Urinary bladder (tissue), 4 donors: ENCODE measurements at places on chromosomes 7 and 10. TPM values are rescaled to one million over a fixed set of nuclear protein-coding genes. Genes with fewer than 3 reads are reported as not detected.

SYNPO2L gene
- polyA plus RNA-seq: 0.06 TPM

GRCh38 chr7:96127746-96128145 is 194.2 kb downstream of the SLC25A13 start:
- no peak for DNase-seq

CCL26 gene
- polyA plus RNA-seq: 1.1 TPM

DNA sequence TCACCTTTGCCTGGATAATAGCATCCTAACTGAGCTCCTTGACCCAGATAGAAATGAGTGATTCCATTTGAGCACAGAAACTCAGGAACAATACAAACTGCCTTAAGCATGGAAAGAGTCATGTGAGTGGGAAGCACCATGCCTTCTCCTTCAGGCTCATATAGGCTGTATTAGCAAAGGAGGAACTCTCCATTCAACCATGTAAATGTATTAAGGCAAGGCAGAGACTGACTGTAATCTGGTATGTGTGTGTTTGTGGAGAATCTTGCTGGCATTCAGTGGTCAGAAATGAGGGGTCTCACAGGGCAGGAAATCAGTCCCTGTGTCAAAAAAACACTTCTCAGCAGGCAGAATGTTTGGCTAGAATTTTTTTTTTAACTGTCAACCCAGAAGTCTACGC is 40.2 kb downstream of the COA1 start:
- DNase-seq: no peak

DNA sequence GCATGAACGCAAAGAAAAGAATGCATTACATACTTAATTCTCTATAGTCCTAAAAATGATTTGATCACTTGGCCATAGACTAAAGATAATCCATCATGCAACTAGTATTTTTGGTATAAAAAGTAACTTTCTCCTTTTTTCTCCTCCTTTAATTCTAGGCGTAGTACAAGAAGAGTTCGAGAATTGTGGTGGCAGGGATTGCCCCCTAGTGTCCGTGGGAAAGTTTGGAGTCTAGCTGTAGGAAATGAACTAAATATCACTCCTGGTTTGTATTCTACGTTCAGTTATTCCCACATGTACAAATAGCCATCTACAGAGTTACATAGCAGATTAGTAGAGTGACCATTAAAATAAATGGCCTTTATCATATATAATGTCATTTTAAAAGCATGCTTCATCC is 45.5 kb upstream of the HELLS start:
- DNase-seq: no peak

GALNT17 gene
- polyA plus RNA-seq: 45.8 TPM

GRCh38 chr10:108775911-108776475 is 1147.3 kb downstream of the XPNPEP1 start:
- no peak for DNase-seq

PKD1L1 gene
- polyA plus RNA-seq: 0.19 TPM

SUMF2 gene
- 104 TPM for polyA plus RNA-seq

- DNase-seq: no peak
These were observed 28.5 kb downstream of the RET start for GRCh38 chr10:43105102-43105955.

DNA sequence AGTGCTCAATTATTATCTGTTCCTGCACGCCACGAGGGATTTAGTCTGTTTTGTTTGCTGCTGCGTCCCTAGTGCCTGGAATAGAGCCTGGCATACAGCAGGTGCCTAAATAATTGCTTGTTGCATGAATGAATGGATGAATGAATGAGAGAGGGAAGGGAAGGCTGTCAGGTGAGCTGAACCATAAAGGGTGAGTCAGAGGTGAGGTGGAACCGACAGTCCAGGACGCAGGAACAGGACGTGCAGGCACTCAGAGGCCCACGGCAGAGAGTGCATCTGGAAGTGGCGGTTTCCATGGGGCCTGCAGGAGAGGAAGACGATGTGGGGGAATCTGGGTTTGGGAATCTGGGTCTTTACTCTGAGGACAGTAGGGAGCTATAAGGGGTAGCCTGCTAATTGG is 17.7 kb upstream of the PPIF start:
- DNase-seq: no peak

NRAP gene
- not detected for polyA plus RNA-seq

GRCh38 chr10:113126229-113127201 is 176.5 kb downstream of the TCF7L2 start:
- DNase-seq: no peak

CLDN3 gene
- 1.6 TPM for polyA plus RNA-seq

DNA sequence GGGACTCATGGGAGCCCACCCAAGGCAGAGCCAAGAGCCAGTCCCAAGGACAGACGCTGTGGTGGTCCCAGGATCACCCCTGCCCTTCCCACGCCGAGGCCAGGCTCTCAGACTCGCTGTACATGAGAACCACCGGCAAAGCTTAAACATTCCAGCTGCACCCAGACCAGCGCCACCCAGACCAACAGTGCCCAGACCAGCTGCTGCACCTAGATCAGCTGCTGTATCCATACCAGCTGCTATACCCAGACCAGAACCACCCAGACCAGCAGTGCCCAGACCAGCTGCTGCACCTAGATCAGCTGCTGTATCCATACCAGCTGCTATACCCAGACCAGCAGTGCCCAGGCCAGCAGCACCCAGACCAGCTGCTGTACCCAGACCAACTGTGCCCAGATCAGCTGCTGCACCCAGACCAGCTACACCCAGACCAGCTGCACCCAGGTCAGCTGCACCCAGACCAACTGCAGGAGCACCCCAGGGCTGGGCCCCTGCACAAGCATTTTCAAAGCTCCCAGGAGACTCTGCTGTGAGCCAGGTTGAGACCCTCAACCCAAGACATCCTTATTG is 47.9 kb upstream of the CNPY1 start:
- no peak for DNase-seq

DNA sequence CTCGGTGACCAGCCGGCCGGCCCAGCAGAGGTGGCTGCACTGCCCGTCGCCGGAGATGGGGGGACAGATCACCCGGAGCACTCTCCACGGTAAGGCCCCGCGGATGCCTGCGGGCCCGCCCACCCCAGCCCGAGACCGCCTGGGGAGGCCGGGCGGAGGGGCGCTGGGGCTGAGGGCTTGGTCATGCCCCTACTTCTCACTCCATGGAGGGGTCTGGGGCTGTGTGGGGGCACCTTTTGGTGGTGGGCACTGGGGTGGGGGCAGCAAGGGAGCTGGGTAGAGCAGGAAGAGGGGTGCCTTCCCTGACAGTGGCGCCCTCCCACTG is 61.8 kb downstream of the NEURL1 start:
- no peak for DNase-seq
